Diencephalon (tissue), 1 donor: ENCODE measurements at places on chromosomes 7 and 10. TPM values are rescaled to one million over a fixed set of nuclear protein-coding genes. Genes with fewer than 3 reads are reported as not detected.

The ZNF804B gene
- total RNA-seq, result 8.3 TPM

The AKR1B15 gene
- total RNA-seq, result not detected

The UCN3 gene
- total RNA-seq, result not detected

The GOLGA7B gene
- 16.6 TPM for total RNA-seq

The CFAP58 gene
- total RNA-seq, result 1.8 TPM

The SAMD8 gene
- 92.3 TPM for total RNA-seq

The NACAD gene
- 7.6 TPM for total RNA-seq

The SPAM1 gene
- not detected for total RNA-seq
